Stimulated activated CD8-positive, alpha-beta memory T cell treated with anti-CD3 and anti-CD28 coated beads, Interleukin-15, amount 100 ng/mL, for 4 hours (primary cell): ENCODE measurements at places on chromosomes 5 and 9.

GRCh38 chr9:95570646-95571045, 53.9 kb upstream of the PTCH1 start:
- DNase-seq: no peak

- DNase-seq: no peak
Measured at GRCh38 chr5:132253452-132254320, 3.8 kb upstream of the PDLIM4 start.

GRCh38 chr5:59919484-59919883, 26.0 kb upstream of the PDE4D start:
- no peak for DNase-seq

GRCh38 chr9:96688187-96688586, 33.1 kb upstream of the PRXL2C start:
- DNase-seq: no peak

DNA sequence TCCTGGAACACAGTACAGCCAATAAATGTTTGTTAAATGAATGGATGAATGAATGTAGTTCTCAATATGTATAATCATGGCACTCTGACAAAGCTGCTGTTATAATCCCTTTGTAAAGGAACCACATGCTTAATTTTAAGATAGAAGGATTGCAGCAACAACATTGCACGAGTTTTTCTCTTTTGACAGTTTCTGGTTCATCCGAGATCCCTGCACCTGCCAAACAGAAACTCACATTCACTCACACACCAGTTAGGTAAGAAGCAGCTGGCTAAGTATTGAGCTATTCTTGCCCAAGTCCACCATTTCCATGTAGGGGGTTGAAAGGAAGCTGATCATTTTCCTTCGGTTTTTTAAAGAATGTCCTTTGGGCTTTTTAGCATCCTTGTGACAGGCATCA, 133.7 kb upstream of the MAP1B start:
- no peak for DNase-seq

DNA sequence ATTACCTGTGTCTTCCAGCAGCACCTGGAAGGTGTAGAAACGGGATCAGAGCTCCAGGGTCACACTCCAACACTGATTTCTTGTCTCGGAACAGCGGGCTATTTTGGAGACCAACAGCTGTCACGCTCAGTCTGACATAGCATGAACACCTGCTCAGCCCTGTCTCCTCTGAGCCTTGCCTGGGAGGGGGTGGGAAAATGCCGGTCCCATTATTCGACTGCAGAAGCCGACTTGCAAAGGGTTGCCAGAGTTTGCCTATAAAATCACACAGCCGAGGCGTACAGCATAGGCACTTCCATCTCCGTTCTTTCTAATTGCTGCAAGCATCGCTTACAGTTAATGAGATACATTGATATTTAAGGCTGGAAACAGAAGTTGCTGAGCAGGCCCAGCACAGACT, 300.8 kb upstream of the MSX2 start:
- no peak for DNase-seq

GRCh38 chr5:74340476-74340875, 300.1 kb downstream of the ENC1 start:
- DNase-seq: no peak
